Activated CD8-positive, alpha-beta T cell treated with anti-CD3 and anti-CD28 coated beads, Interleukin-2, amount 10 ng/mL, durations not matched to agents 7 days and 5 days (primary cell): ENCODE measurements at places on chromosomes 5 and 9. TPM values are rescaled to one million over a fixed set of nuclear protein-coding genes. Genes with fewer than 3 reads are reported as not detected.

Gene RABGAP1
- 27.8 TPM for total RNA-seq

Gene LRRC70
- 1.4 TPM for total RNA-seq

DNA sequence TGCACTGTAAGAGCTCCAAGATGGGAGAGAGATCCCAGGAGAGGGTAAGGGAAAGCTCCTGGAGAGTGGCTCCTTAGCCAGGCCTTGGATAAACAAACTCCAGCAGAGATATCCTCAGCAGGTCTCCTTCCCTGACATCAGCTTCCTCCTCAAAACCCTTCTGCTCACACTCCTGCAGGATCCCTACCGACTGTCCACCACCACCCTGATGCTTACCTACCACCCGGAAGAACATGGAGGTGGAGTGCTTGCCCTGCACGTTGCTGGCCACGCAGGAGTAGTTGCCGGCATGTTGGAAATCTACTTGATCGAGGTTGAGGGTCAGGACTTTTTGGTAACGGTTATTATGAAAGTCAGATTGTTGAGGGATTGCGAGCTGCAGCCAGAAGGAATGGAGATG, 9.3 kb downstream of the CSF1R start:
- DNase-seq: peak; percentile 10

DNA sequence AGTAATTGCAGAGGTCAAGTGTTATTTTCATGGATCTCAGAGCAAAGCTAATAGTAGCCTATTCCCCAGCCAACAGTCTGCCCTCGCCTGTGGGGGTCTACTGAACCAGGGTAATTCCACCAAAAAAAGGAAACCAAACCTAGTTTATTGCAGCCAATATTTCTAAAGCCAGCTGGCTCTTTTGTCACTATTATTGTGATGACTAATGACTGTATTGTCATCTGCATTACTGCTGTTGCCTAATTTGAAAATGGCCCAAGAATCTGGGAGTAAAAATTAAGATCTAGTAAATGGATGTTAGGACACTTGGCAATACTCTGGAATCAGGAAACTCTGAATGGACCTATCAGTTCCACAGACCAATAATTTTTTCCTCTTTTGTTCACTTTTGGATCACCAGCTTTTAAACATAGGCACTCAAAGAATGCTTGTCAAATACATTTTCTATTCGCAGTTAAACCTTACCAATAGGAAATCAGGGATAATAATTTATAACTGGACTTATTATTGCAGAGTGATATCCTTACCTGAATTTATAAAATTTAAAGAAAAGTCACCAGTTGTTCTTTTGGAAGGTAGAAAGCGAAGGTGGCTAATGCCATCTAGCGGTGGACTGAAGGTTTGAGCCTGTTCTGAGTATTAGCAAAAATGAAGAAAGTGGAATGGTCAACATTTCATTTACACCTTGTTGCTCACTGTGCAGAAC, 69.2 kb downstream of the SYK start:
- DNase-seq: peak; percentile 66

DNA sequence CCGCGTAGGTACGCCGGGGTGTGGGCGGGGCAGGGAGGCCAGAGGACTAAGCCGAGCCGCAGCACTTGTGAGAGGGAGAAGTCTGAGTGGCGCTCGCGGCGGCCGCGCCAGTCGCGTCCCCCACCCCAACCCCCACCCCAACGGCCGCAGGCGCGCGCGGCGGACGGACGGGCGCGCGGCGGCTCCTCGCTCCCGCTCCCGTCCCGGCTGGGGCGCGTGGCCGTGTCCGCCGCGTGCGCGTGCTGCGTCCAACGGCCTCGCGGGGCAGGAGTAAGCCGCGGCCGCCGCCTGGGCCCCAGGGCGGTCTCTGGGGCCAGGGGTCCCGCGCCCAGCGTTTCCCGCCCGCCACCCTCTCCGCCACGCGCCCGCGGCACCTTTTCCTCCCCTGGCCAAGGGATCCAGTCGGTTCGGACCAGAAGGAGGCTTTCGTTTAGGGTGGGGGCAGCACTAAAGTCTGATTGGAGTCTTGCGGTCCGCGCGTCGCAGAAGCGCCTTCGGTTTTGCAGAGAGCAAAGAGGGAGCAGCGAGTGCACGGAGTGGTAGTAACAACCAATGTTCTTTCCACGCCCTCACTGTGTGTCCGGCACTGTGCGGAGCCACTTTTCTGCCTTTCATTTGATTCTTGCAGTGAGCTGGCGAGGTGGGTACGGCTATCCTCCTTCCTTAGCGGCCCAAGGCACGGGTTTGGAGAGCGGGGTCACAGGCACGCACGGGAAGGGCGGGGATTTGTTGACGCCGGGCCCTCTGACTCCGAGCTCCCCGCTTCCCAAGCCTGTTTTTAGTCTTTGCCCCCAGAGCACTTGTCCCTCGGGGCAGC, 483 bp downstream of the G3BP1 start:
- DNase-seq: peak; percentile 62

DNA sequence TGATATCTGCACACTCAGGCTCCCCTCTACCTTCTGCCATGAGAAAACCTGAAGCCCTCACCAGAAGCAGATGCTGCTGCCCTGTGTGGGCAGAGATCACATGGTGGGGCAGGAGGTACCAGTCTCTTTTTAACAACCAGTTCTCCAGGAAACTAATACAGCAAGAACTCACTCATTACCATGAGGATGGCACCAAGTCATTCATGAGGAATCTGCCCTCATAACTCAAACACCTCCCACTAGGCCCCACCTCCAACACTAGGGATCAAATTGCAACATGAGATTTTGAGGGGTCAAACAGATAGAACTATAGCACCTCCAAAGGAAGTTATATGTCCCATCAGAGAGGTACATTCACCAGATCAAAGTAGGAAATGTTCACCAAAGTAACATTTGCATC, 136.3 kb upstream of the SHB start:
- no peak for DNase-seq

DNA sequence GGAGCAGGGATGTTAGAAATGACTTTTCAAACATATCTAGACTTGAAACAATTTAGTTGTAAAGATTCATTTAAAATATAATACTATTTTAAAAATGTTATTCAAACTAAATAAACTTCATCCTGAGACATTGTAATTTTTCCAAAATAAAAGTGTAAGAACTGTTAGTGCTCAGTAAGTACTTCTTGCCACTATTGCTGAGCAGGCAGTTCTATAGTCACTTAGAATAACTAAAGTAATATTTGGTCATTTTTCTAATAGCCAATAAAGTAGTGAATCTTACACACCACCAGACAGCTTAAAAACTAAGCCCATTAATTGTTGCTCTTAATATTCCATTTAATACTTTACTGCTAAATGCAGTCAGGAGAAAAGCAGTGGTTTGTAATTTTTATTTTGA, 1120.0 kb upstream of the CDH10 start:
- DNase-seq: no peak

- DNase-seq: no peak
Observed at GRCh38 chr9:92635760-92636159, 34.2 kb downstream of the IPPK start.
